ENCODE measurements at places on chromosomes 7 and 10.

DNA sequence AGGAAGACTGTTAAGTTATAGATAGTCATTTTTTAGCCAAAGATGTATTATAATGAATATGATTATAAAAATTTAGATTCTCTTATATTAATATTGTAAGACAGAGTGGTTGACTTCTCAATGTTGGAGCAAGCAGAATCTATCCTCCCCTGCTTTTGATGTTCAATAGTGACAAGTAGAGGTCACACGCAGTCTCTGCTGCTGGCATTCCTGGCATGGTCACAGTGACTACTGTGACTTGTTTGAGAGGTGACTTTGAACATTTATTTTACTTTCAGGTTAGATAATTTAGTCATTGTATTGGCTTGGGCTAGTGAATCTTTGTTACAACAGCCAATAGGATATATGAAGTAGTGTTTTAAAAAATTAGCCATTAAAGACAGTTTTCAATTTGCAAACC is 13.7 kb upstream of the CD36 start:
- DNase-seq, result no peak

- DNase-seq, result no peak
Measured at GRCh38 chr10:287814-288213, 152.6 kb downstream of the ZMYND11 start.

- no peak for DNase-seq
Measured at GRCh38 chr10:130921461-130921860, 390.1 kb downstream of the TCERG1L start.

- no peak for DNase-seq
Measured at GRCh38 chr7:111676811-111677210, 114.5 kb upstream of the IMMP2L start.

- DNase-seq, result peak; percentile 68
Measured at GRCh38 chr10:80498833-80499741, 38.6 kb upstream of the SH2D4B start.

- DNase-seq, result no peak
Measured at GRCh38 chr7:25124465-25125136, 459 bp downstream of the CYCS start.

DNA sequence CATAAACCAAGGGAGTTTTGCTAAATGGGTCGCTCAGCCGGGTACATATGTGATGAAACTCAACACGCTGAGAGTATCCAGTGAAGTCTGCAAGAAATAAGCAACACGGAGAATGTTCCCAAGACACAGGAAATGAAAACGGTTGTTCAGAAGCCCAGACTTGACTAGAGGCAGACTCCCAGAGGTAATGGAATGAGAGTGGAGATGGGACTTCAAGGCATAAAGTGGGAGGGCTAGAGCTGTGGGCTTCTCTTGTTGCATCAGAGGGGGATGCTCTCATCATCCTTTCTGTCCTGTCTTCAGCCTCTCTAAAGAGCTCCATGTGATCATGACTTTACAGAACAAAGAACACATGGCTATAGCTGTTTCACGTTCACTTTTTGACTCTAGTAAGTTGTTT is 88.3 kb downstream of the BAMBI start:
- no peak for DNase-seq

DNA sequence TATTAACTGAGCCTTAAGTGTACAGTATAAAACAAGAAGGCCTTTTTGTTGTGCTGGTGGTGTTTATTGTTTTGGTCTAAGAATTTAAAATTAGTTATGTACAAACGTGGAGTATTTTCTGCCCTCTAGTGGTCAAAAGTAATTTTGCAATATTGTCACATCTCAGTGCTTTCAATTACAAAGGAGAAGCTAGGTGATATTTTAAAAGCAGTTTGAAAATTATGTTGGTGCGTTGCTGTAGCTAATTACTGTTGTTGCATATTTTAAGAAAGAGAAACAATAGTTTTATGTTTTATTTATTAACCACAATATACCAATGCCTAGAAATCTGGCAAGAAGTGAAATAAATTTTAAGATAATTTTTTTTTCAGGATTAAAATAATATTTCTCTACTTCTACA is 11.4 kb downstream of the NPVF start:
- DNase-seq, result peak; percentile 43

DNA sequence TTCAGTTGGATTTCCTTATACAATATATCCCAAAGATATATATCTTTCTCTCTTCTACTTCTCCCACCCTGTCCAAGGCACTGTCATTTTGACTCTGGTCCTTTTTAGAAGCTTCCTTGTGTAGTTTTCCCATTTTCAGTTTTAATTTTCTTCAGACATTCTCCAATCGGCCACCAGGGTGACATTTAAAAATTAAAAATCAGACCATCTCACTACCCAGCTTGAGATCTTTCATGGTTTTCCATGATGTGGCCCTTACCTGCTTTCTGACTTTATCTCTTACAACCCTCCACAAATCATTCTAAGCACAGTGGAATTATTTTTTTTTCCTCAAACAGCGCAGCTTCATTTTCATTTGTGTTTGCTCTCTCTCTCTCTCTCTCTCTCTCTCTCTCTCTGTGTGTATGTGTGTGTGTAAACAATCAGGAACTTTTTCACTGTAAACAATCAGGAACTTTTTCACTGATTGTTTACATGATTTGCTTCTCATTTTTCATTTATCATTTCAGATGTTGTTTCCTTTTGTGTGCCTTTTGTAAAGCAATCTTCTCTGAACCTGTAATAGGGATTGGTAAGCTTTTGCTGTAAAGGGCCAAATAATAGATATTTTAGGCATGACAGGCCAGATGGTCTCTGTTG is 348.9 kb downstream of the ATRNL1 start:
- DNase-seq, result no peak

- no peak for DNase-seq
Measured at GRCh38 chr7:39130857-39131526, 153.3 kb downstream of the POU6F2 start.

DNA sequence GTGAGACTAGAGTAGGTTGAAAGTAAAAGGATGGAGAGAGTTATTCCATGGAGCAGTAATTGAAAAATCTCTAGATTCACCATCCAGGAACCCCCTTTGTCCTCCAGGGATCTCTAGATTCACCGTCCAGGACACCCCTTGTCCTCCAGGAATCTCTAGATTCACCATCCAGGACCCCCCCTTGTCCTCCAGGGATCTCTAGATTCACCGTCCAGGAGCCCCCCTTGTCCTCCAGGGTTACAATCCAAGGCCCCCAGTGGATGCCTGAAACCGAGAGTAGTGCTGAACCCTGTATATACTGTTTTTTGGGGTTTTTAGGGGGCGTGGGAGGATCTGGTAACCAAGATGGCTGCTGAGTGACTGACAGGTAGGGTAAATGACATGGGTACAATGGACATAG is 38.3 kb upstream of the PPP2R2D start:
- DNase-seq, result no peak

DNA sequence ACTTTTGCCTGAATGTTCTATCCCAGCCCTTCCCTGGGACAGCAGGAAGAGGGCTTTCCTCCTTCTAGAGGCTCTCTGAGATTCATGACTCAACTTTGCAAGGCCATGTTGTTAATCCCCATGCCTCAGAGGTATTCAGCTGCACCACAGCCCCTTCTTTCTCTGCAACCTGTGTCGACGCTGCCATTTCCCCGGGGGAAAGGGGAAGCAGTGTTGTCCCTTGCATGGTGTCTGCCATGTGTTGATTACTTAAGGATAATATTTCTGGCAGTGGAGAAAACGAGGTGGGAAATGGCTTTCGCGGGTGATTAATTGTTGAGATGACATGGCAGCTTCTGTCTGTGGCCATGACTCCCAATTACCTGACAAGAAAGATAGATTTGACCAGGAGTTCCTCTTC is 133.1 kb downstream of the SORCS3 start:
- no peak for DNase-seq

GRCh38 chr10:84395581-84395980 is 67.2 kb downstream of the CCSER2 start:
- DNase-seq, result no peak

DNA sequence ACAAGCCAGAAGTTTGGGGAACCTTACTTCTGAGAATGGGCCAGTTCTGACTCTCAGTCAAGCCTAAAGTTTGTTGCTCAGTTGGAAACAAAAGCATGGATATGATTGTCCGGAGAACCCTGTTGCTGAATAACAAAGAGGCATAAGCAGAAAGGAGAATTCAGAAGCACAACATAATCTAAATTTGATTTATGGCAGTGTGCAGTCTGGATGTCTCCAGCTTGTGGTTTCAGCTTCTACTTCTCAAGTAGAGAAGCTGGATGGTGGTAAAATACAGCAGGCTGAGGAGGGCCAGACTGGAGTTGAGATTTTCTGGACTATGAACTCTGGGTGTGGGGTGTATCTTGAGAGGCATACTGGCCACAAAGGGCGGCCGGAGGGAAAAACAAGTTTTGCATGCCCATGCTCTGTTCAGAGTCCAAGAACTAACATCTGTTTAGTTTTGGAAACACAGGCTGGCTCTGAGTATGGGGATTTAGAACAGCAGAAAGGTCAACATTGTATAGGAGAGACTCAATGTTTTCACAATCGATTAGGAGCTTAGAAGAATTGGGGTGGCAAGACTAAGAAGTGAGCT is 592.9 kb downstream of the CNTNAP2 start:
- DNase-seq, result no peak

- DNase-seq, result no peak
Measured at GRCh38 chr7:119572132-119572531, 700.8 kb upstream of the KCND2 start.

GRCh38 chr7:45874408-45875131 is 1.7 kb upstream of the CCDC201 start:
- DNase-seq, result peak; percentile 81

GRCh38 chr7:83633516-83633915 is 15.4 kb downstream of the SEMA3E start:
- no peak for DNase-seq

DNA sequence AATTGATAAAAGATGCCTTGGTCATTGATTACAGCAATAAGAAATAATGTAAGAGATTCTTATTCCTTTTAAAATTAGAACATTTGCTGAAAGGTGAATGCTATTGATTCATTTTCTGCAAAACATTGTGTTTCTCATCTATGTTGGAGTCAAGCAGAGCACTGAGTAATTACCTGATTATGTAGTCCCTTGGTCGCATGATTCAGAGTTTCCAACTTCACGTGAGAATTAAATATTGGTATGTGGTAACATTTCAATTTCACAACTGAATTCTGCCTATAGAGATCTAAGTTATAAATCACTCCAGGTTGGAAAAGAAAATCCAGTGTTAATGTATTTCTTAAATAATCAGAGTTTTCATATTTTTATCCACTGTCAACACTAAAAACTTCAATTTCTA is 701.4 kb downstream of the PHTF2 start:
- no peak for DNase-seq

DNA sequence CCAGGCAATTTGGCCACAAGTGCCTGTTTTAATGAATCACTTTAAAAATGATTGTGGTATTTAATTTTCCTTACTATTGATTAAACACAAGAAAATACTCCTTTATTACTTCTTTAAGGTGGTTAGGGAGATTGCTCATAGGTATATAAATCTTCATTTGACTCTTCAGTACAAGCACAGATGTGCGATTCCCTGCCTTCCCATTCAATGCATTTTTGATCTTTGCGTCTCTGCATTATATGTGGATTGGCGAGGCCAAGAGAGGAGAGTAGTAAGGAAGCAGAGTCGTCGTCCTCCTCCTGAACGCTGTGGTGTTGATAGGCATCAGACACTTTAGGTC is 683.7 kb downstream of the LRMDA start:
- no peak for DNase-seq

- no peak for DNase-seq
Measured at GRCh38 chr10:13349463-13350274, 1.6 kb upstream of the SEPHS1 start.

- DNase-seq, result no peak
Measured at GRCh38 chr7:2660359-2661095, 27.5 kb upstream of the AMZ1 start.

DNA sequence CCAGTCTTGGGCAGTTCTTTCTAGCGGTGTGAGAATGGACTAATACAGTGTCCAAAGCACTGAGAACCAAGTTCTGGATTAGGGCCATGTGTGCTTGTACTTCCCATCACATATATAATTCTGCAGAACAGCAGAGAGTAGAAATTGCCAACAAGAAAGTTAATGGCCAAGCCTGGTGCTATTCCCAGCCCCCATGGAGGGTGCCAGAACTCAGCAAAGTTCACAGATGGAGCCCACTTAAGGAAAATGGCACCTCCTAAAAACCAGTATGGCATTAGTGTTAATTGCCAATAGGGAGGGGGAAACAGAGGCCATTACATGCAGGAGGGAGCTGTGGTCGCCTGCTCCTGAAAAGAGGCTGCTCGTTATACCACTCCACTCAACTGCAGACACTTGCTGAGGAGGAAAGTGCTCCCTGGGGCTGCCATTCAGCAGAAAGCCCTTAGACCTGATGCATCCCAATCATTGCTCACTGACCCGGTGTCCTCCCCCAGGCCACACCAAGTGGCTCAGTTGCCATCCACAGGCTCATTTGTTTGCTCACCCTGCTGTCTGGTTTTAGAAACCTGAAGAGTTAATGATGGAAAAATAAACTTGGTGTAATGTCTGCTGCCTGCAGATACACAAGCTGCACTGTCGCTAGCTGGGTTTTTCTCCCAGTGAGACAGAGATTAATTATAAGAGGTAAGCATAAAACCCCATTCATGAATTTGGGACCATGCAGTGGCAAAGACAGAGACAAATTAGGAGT is 280.6 kb downstream of the GFRA1 start:
- no peak for DNase-seq

DNA sequence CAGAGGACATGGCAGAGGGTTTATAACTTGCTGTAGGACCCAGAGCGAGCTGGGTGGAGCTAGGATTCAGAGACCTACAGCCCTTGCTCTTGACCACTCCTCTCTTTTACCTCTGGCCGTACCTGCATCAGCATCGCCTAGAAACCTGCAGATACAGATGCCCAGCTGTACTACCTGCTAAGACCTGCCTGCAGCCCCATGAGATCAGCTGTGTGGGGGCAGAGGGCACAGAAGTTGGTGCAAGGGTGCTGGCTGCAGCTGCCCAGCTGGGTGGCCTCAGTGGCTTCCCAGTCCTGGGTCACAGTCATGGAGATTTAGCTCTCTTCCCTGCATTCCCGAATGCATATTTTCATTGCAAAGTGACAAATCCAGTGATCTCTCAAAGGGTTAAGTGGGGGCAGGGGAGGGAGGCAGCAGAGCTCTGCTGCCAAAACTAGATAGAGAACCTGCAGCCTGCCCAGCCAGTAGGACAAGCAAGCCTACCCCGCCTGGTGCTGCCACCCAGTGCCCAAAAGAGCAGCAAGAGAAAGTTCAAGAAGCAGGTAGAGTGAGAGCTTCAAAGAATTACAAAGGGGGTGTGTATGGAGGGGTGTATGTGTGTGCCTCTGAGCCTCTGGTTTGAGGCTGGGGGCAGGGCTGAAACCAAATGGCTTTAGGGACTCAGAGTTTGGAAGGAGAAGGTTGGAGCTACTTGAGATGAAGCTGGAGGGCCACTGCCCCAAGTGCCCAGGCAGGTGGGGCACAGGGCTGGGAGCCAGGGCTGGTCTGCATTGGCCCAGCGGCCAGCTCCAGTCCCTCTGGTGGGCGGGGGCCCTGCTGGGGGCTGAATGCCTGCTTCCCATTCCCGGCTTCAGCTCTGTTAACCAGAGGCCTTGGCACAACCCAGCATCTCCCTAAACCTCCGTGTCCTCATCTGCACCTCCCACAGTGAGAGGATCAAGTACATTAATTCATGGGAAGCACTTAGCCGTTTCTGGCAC is 6.9 kb downstream of the FAM241B start:
- peak; percentile 18 for DNase-seq

Measured in SW 1271 (cell line).